ENCODE measurements at places on chromosomes 1 and 21.

- DNase-seq, result peak; percentile 47
Measured at GRCh38 chr1:56877973-56878372, 23.4 kb downstream of the C8A start.

DNA sequence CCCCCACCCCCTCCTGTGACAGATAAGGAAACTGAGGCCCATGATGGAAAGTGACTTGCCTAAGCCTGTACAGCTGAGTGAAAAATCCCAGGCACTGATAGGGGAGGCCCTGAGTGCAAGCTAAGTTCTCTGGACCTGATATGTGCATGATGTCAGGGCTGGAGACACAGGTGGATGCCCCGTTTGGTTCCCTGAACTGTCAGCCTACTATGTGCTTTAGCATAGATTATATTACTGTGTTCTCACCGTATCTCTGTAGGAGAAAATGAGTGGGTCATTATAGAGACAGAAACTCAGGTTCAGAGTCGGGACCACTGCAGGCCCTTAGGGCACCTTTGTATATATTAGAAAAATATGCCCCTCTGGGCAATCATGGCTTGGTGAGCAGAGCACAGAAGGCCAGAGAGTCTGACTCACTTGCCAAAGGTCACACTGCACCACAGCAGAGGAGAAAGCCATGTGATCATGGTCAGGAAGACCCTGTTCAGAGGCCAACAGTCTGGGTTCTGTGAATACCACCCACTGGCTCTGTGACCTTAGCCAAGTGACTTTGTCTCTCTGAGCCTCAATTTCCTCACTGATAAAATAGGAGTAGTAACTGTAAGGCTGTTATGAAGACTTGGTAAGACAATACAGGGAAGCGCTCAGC, 145.8 kb upstream of the WNT4 start:
- DNase-seq, result no peak

GRCh38 chr1:234435620-234436019, 43.4 kb downstream of the TARBP1 start:
- no peak for DNase-seq

- no peak for DNase-seq
Measured at GRCh38 chr1:39501666-39502065, 10.2 kb downstream of the BMP8A start.

GRCh38 chr1:113887402-113888175, at the start of gene BCL2L15:
Gene BCL2L15, minus strand, starts transcription at chr1:113887581. Its CDS starts 206 bp downstream, at chr1:113887375.
- DNase-seq, result no peak

- DNase-seq, result no peak
Measured at GRCh38 chr1:17559615-17560419, 20.3 kb downstream of the ARHGEF10L start.

GRCh38 chr1:109502364-109502851, 7.1 kb downstream of the AMIGO1 start:
- peak; percentile 85 for DNase-seq

DNA sequence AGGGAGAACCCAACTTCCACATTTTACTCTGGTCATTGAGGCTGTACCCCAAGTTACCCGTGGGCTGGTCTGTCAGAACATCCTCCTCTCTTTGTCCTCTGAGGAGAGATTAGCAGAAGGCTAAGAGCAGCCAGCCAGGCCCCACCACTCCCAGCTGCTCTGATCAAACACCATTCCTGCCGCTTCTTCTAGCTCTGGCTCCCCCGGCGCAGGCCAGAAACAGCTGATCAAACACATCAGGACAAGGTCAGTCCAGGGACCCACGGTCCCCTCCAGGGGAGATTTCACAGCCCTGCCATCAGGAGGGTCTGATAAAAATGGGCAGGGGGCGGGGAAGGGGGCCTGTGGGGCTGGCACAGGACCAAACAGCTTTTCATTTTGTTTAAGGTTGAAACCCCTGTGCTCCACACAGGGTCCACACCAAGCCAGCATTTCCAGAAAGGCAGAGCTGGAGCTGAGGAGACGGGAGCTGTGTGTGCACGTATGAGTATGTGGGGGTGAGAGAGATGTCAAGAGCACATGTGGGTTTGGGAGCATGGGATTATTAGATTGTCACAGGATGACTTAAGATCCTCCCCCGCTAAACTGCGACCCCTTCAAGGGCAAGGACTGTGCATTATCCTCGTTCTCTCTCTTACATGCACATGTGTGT, 29.9 kb upstream of the EPHA8 start:
- no peak for DNase-seq

DNA sequence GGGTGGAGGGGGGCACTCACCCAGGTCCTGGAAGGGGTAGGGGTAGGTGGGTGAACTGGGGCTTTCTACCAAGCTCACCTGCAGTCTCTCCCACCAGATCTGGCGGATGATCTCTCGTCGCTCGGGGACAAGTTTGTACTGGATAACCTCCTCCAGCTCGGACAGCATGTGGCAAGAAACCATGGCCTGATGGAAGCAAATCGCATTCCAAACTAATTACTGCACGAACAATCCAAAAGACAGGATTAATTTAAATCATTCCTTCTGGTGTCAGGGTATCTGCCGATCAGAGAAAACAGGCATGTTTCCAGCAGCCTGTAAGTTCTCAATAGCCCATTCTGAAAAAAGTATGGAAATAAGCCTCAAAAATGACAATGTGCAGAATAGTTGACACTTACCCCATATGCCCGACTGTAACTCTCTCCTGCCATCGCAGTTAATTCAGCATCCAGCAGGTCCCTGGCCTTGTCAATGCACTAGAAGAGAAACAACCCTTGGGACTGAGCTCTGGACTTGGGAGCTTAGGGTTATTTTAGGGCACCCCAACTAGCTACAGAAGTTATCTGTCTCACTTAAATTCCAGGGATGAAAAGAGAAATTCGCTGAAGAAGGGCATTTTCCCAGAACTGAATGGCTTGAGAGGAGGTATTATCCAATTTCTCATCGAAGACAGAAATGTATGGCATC, 44.4 kb upstream of the ANGPTL7 start:
- no peak for DNase-seq

DNA sequence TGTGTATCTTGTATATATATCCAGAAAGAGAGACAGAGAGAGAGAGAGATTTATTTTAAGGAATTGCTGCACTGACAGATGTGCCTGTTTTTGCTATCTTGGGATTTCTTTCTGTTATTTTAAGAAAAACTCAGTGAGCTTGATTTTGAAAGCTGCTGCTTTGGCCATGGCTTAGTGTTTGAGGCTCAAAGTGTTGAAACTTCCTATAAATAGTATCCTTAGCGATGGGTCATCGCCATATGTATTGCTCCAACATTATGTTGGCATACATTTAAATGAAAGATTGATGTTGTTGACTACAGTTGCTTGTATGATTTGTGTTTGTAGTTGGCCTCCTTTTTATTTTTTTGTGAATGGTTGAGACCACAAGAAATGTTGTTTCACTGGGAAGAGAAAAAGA, 29.0 kb upstream of the NTPCR start:
- DNase-seq, result no peak

GRCh38 chr1:75136921-75137641, 2.9 kb downstream of the LHX8 start:
- no peak for DNase-seq

- no peak for DNase-seq
Measured at GRCh38 chr21:45511661-45512431, 30.4 kb downstream of the SLC19A1 start.

DNA sequence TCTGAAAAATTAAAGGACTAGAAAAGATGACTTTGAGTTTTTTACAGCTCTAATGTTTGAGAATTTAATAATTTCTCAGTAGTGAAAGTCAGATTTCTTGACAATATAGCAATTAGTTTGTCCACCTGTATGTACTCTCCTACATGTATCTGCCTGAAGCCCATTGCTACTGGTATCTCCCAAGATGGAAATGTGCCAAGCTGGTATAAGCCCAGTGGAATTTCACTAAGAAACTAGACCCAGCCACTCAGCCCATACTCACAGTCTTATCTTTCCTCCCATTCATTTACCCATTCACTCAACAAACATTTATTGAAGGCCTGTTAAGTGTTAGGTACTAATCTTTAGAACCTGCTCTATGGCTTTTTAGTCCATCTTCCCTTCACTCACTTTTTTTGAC, 21.6 kb upstream of the TRIM45 start:
- no peak for DNase-seq

GRCh38 chr1:184408580-184408979, 21.8 kb downstream of the C1orf21 start:
- DNase-seq, result no peak

GRCh38 chr21:34343347-34343746, 20.5 kb upstream of the KCNE2 start:
- DNase-seq, result no peak

GRCh38 chr1:156434989-156435544, 65.5 kb downstream of the MEF2D start:
- no peak for DNase-seq

GRCh38 chr1:223068900-223069665, 74.0 kb downstream of the TLR5 start:
- DNase-seq, result no peak

DNA sequence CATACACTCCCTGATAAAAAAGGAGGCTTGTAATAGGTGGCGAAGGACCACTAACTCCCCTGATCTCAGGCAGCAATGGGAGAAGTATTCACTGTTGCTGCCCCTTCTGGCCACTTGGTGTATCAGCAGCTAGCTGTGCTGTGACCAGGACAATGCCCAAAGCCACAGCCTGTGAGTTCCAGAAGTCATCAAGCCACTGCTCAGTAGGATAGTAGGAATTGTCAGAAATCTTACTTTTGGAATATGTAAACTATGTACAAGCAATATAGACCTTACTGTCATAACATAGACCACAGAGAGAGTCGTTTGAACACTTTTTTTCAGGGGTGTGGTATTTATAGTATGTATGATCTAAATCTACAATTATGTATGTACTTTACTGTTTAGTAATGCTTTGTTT, 248.3 kb upstream of the CAMK1G start:
- no peak for DNase-seq

DNA sequence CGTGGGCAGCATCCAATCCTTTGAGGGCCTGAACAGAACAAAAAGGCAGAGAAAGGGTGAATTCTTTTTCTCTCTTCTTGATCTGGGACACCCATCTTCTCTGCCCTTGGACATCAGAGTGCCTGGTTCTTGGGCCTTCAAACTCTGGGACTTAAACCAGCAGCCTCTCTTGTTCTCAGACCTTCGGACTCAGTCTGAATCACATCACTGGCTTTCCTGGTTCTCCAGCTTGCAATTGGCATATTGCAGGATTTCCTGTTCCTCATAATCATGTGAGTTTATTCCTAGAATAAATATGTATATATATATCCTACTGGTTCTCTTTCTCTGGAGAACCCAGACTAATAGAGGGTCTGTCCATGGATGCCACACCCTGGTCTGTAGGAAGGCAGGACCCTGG, 16.3 kb upstream of the TENT5C start:
- DNase-seq, result no peak

- peak; percentile 92 for DNase-seq
Measured at GRCh38 chr1:30758785-30759380, 1.3 kb upstream of the LAPTM5 start.

- no peak for DNase-seq
Measured at GRCh38 chr1:11486231-11487009, 7.5 kb downstream of the DISP3 start.

- DNase-seq, result no peak
Measured at GRCh38 chr1:25702101-25702775, 85.6 kb downstream of the MAN1C1 start.

DNA sequence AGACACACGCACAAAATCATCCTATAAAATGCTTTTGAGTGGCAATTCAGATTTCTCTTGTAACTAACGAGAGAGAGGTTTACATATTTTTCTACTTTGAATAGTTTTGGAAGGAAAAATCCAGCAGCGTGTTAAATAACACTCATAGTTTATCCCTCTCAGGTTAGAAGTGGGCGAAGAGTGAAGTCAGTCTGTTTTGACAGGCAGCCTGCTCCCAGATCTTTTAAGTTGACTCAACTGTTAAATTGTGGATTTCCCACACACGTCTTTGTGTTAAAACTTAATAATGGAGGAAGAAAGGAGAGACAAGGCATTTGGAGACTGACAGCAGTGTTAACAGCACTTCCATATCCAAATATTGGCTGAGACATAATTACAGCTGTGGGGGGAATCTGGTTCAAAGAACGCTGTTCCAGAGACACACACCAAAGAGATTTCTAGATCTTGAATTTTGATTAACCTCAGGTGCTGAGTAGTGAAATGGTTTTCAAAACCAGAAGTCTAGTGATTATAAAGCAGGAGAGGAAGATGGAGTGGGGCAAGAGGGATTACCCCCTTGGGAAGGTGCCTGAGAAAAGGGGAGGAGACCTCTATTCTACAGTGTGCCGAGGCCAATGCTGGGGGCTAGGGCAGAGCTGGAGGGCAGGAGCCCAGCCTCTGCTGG, 2.7 kb downstream of the MAPKAPK2 start:
- DNase-seq, result no peak

GRCh38 chr1:116288201-116288598, 84.8 kb upstream of the ATP1A1 start:
- no peak for DNase-seq

GRCh38 chr1:40096977-40097782, at the start of gene PPT1:
Gene PPT1, minus strand, starts transcription at chr1:40097252. Its CDS starts 14 bp downstream, at chr1:40097238.
- peak; percentile 74 for DNase-seq

DNA sequence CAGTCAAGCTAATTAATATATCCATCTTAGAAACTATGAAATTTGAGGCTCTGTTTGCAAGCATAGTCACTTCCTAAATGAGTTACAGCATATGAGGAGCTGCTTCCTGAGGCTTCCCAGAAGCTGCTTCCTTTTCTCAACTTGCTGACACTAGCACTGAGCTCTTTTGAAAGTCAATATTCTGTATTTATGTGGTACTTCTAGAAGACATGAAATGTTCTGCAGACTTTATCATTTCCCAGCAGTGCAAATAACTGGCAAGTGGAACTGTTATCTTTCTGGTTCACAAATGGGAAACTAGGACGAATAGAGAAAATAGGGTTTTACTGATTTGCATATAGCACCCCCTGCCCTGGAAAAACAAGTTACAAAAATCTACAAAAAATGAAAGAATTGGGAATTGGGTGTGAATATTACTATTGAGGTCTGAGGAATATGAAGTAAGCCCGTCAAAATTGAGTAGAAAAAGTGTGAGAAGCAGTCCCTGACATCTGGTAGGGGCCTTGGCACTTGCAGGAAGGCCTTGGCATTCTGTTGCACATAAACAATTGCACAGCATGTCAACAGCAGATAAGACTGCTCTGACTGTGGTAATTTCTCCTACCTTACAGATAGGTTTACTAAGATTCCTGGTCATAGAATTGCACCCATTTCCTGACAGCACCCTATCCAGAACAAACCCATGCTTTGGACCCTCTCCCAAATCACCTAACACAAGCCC, 7.1 kb downstream of the GIPC2 start:
- DNase-seq, result no peak

DNA sequence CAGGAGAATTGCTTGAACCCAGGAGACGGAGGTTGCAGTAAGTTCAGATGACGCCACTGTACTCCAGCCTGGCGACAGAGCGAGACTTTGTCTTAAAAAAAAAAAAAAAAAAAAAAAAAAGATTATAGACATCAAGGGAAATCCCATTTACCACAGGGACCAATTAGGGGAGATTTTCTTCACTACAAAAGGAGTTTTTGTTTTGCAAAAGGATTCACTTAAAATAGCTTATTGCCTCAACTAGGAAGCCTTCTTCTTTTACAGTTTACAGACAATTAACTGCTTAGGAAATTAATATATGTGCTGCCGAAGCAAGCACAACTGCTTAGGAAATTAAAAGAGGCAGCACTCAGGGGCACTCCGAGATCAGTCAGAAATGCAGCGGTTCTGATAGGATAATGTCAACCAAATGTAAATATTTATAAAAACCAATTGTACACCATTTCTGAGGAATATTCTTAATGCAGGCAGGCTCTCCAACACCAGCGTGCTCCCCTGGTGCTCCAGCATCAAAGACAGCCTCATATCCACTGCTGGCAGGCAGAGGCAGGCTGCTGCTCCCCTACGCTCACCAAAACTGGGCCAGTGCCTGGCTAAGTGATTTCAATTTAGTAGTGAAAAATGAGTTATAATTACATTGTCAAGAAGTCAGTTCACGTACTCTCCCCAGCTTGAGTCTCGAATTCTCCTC, 107.9 kb upstream of the RAB4A start:
- no peak for DNase-seq
